NCI-H1436 treated with DMSO at 0.1 percent for 48 hours (cell line): ENCODE measurements at places on chromosomes 3 and 15.

DNA sequence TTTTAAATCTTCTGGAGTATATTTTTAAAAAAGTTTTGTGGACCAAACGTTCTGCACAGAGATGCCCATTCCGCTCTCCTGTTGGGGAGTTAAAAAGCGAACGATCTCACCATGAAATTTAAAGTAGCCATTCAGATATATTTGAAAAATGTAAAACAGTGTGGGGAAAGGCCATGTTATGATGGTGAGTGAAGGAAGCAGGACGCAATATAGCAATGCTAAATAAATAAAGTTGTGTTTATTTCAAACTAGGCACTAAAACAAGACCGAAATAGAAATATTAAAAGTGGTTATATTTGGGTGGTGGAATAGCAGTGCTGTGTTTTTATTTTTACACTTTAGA is 327 bp upstream of the CCDC13 start:
- no peak for DNase-seq

GRCh38 chr3:186471771-186472170 is 72.4 kb downstream of the CRYGS start:
- DNase-seq: no peak

DNA sequence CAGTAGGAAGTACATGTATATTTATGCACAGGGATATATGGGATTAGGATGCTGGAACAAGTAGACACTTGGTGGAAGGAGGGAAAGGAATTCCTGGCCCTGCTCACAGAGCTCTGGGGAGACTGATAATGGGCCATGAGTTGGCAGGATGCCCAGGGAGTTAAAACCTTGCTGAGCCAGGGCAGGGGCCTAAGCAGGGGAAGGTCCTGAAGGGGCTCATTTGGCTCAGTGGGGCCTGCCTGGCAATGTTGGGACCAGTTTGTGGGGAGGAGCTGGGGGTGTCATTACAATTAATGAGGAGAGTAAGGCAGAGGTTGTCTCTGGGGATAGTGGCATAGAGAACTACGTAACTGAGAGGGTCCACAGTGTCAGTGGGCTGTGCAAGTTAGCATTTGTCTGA is 124.2 kb upstream of the ADPGK start:
- DNase-seq: no peak

GRCh38 chr3:126666658-126667528 is 12.0 kb upstream of the TXNRD3 start:
- no peak for DNase-seq

GRCh38 chr3:172716476-172716875 is 5.6 kb upstream of the NCEH1 start:
- DNase-seq: no peak

DNA sequence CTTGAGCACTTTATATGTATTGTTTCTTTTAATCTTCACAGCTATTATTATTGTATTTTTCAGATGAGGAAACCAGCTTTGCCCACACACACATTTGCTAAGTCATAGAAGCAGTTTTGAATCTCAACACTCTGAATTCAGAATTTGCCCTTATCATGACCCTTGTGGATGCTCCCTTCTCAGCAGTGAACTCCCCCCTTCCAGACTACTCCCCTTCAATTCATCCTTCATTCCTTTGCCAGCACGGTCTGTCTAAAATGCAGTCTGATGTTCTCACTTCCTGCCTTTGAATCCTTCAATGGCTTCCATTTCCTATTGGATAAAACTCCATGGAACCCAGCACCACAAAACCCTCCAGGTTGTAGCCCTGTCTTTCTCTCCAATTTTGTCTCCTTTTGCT is 52.5 kb upstream of the TSC22D2 start:
- no peak for DNase-seq

GRCh38 chr3:134038071-134038491 is 8.4 kb upstream of the SLCO2A1 start:
- no peak for DNase-seq

- no peak for DNase-seq
Observed at GRCh38 chr3:110767838-110768237, 303.8 kb upstream of the NECTIN3 start.

DNA sequence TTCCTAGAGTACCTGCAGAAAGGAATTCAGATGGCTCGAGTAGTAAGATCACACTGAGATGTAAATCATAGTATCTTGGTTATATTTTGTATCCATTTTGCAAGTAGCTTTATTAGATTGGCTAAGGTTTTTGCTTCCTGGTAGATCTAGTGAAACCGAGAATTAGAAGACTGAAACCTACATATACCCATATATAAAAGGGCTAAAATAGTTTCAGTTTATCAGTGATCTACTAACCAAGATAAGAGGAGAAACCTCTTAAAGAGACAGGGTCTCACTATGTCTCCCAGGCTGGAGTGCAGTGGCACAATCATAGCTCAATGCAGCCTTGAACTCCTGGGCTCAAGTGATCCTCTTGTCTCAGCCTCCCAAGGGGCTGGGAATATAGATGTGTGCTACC is 135.3 kb downstream of the PCCB start:
- no peak for DNase-seq

DNA sequence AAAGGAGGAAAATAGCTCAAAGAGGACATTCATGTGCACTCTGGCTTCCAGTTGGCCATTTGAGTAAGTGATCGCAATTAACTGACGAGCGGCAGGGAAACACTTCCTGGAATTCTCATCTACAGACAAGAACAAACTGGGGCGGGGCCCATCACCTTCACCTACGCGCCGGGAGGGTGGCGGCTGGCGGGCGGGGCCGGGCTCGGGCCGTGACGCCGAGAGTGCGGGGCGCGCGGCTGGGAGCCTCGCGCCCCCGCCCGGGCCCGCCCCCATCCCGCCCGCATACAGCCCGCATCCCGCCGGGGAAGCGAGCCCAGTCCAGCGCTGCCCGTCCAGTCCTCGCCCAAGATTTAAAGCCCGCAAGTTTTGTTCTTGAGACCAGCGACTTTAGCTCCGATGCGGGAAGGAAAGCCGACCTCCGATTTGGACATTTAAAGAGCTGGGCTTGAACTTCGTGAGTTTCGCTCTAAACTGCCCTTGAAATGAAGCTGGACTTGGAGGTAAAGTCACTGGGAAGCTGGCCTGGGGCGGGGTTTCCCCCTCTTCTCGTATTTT is at the start of gene B3GNT5:
Gene B3GNT5 (plus strand): TSS at position 281 of the 555 bp plus-strand sequence. CDS start 16,546 bp downstream, outside the sequence.
- no peak for DNase-seq

DNA sequence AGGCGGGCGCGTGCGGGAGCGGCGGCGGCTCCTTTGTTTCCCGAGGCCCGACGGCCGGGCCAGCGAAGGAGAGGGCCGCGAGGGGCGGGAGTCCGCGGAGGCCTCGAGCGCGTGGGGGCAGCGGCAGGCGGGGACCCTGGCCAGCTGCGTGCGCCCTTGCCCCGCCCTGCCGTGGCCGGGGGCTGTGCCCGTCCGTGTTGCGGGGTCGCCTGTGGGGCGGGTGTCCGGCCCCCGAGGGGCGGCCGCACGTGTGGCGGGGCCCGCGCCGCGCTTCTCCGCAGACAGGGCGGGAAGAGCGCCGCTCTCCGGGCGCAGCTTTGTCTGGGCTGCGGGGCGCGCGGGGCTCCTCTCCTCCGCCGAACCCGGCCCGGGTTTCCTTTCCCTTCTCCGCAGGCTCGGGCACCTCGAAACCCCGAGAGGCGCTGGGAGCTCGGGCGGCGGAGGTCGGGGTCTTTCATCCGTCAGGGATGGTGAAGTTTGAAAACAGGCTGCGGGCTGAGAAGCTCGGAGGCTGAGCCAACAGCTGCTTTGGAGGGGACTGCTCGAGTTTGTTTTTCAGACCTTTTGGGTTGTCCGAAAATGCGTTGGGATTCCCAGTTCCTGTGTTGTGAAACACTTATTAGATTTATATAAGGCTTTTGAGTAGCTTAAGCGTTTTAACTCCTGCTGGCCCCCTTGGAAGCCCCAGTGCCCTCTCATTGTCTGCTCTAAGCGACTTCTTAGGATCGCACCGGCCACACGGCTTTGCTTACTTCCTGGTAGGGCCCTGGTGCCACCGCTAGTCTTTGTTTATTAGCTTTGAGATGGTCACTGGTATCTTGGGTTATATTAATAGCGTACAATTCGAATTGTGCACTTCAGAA is 817 bp downstream of the USP3 start:
- no peak for DNase-seq

GRCh38 chr3:72311425-72311824 is 526.5 kb upstream of the PROK2 start:
- no peak for DNase-seq
